Sciatic nerve (tissue), 2 donors: ENCODE measurements at places on chromosomes 3 and 15.

DNA sequence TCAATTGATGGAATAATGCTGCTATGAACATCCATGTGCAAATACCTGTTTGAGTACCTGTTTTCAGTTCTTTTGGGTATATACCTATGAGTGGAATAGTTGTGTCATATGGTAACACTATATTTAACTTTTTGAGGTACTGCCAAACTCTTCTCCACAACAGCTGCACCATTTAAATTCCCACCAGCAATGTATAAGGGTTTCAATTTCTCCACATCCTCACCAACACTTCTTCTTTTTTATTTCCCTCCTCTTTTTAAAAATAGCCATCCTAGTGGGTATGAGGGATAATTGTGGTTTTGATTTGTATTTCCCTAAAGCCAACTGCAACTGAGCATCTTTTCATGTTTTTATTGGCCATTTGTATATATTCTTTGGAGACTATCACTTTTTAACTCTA is 31.3 kb upstream of the ARHGEF3 start:
- no peak for DNase-seq

DNA sequence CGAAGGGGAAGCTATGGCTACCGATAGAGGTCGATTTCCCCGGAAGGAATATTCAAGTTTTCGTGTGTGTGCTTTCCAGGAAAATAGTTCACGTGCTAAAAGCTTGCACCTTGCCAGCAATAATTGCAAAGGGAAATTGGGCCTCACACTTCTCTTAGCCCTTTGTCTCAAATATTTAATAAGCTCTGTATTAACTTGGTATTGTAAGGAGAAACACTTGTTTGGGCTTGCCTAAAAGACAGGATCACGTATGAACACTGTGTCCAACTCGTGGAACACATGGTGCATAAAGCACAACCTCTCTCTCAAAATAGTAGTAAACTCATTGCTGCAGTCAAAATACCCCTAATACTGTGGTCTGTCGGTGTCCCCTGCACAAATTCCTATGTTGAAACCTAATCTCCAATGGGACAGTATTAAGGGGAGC is 352 bp upstream of the TMF1 start:
- no peak for DNase-seq

GRCh38 chr15:67820122-67820991 is 5.0 kb upstream of the SKOR1 start:
- no peak for DNase-seq

DNA sequence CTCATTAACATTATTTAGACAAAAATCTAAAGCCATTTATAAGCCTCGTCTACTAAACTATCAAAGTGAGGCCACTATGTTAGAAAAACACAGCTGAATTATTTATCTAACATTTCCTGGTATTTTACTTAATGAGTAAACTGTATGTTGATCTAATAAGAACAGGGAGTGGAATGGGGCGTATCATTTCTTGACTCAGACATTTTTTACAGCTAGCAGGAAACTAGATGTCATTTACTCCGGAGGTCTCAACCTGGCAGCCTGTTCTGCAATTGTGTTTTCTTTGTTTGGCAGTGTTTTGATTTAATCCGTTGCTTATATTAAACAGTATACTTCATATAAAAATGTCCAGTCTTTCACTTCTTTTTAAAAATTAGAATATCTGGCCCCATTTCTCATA is 79.1 kb upstream of the ABI3BP start:
- no peak for DNase-seq

- DNase-seq = no peak
These were observed 1.1 kb downstream of the PLXND1 start for GRCh38 chr3:129605203-129605921.

DNA sequence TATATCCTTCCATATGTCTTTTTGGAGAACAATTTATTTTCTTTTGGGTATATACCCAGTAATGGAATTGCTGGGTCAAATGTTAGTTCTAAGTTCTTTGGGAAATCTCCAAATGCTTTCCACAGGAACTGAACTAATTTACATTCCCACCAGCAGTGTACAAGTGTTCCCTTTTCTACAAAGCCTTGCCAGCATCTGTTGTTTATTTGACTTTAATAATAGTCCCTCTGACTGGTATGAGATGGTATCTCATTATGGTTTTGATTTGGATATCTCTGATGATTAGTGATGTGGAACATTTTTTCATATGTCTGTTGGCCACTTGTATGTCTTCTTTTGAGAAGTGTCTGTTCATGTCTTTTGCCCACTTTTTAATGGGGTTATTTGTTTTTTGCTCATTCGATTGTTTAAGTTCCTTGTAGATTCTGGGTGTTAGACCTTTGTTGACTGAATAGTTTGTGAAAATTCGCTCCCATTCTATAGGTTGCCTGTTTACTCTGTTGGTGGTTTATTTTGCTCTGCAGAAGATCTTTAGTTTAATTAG is 48.4 kb downstream of the TMEM45A start:
- DNase-seq = no peak

GRCh38 chr3:9951126-9951525 is 1.1 kb downstream of the PRRT3 start:
- DNase-seq = no peak

DNA sequence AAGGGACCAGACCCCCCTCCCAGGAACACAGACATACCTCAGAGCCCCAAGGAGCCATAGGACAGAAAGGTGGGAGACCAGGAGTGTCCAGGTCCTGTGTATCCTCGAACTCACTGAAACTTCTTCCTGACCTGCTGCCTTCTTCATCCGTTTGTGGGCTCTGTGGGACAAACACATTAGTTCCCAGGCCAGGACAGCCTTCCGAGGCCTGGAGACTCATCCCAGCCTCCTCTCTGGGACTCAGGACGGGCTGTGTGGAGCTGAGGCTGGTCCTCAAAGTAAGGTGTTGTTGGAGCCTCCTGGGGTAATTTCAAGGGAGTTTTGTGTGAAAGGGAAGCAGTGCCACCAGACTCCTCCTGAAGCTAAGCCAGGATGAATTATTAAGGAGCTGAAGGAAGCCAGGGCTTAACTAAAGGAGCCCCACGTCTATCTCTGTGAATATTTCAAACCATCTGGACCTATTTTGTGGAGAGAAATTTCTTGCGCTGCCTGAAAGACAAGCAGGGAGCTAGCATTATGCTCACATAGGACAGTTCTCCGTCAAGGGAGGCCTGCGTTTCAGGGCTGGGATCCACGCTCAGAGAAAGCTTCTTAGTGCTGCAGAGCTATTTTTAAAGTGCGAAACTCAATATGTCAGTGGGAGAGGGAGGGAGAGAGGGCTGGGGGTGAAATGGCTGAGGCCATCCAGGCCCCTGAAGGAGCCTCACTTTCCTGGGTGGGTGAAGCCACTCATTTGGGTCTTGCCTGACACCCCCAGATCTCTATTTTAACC is 29.8 kb upstream of the PLA2G4E start:
- DNase-seq = no peak

GRCh38 chr3:49158103-49158709 is 7.9 kb downstream of the CCDC71 start:
- no peak for DNase-seq

- DNase-seq = no peak
These were observed 46.6 kb upstream of the MDFIC2 start for GRCh38 chr3:70358978-70359580.

GRCh38 chr3:157922614-157923013 is 183.6 kb downstream of the SHOX2 start:
- DNase-seq = no peak

GRCh38 chr15:77243135-77243534 is 172.2 kb upstream of the TSPAN3 start:
- no peak for DNase-seq

DNA sequence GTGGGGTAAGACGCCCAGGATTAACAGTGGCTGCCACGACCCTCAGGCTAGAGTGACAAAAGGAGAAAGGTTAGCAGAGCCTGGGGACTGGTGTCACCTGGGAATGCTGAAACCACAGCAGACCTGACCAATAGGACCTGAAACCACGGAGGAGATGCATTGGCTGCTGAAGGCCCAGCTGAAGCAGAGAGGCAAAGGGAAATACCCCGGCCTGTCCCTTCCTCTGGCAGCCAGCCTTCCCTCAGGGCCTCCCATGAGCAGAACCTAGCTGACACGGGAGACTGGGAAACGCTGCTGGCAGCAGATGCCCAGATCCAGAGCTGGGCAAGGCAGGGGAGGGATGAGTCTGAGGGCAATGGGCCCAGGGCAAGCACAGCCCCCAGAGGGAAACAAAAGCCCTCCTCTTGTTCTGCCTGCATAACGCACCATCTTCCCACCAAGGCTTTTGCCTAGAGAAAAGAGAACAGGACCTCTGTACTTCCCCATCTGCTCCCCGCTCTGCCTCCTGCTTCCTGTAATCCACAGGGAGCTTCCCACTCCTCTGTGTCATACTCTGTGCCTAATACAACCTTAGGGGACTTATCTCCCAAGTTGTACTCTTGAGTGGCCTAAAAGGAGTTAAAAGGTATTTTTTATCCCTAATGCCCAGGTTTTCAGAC is 216.2 kb downstream of the ABHD5 start:
- DNase-seq = no peak

DNA sequence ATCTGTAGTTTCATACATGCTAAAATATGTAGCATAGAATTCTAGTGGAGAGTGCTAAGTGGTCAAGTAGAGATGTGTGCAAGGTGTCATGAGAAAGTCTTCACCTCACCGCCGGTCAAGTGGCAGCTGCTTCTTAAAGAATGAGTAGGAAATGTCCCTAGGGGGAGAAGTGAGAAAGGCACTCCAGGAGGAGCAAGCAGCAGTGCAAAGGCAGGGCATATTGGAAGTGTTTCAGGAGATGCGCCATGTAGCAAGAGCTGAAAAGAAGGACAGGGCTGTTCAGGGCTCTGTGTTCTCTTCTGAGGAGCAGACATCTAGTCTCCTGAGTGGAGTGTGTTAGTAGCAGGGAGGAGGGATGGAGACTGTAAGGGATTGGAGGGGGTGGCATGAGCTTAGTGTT is 312.4 kb upstream of the SEMA6D start:
- DNase-seq = no peak

GRCh38 chr3:26229801-26230200 is 392.8 kb upstream of the LRRC3B start:
- no peak for DNase-seq

- DNase-seq = no peak
These were observed 303.1 kb upstream of the CTDSPL start for GRCh38 chr3:37558580-37558979.

GRCh38 chr3:125959317-125960065 is 9.5 kb upstream of the ROPN1B start:
- no peak for DNase-seq

DNA sequence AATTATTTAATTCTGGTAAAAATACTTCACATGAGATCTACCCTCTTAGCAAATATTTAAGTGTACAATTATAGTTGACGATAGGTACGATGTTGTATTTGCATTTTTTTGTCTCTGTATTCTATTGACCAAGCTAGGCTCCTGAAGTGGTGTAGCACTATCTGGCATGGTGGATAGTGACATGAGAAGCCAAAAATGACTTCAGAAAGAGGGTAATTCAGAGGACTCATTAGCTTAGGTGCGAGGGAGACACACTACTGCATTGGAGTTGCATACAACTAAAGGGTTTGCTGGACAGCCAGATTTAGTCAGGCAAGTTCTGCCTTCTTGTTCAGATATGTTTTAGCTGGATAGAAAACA is 50.6 kb downstream of the KBTBD8 start:
- DNase-seq = no peak

GRCh38 chr3:23710555-23710954 is 95.2 kb upstream of the UBE2E1 start:
- DNase-seq = no peak

DNA sequence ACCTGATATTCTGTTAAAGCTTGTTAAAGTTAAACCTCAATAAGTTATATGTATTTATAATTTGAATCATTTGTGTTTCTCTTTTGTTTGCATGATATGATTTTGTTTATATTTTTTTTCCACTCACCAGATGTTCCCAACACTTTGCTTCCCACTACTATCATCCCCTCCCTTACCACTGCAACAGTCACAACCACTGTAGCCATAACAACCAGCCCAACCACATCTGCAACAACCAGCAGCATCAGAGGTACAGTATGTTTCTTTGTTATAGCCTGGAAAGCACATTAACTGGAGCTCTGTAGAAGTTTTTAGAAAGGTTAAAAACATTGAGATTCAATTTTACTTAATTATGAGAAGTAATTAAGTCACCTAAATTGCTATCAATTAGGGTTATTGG is 1011.9 kb downstream of the VGLL3 start:
- no peak for DNase-seq
